ENCODE measurements at places on chromosomes 4 and X.

- no peak for DNase-seq
These were observed 63.8 kb upstream of the MTM1 start for GRCh38 chrX:150504397-150505182.

DNA sequence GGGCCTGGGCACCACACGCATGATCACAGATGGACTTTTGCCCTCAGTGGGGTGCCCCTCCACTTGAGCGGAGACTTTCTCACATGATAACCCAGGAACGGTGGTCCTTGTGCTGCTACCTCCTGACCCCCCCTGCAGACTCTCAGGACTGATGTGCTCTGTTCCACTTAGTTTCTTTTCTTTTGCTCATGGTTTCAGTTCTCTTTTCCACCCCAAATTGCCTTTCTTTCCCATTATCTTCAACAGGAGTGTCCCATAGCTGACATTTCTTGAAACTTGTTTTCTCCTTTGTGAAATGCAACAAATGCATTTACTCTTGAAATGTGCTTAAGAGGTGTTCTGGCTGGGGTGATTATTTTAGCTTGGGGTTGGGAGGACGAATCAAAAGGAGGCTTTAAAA lies 9.0 kb downstream of the MPC1L start:
- no peak for DNase-seq

DNA sequence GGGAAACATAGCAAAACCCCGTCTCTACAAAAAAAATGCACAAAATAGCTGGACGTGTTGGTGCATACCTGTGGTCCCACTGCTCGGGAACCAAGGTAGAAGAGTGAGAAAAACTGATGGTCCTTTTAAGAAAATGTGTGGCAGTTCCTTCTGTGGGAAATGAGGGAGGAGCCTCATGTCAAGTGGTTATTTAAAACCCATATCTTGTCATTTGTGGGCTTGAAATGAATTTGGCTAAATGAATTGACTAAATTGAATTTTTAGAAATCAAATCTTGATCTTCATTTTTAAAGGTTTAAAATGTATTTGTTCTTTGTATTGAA lies 16.2 kb upstream of the LAMP2 start:
- peak; percentile 32 for DNase-seq

GRCh38 chrX:28379103-28379502 lies 208.1 kb upstream of the IL1RAPL1 start:
- DNase-seq, result no peak

- DNase-seq, result no peak
These were observed 84.4 kb downstream of the STOX2 start for GRCh38 chr4:183989461-183989860.

GRCh38 chr4:168028970-168029597 lies 63.3 kb upstream of the ANXA10 start:
- no peak for DNase-seq

- no peak for DNase-seq
These were observed 214.0 kb upstream of the WDFY3 start for GRCh38 chr4:85180533-85180932.

DNA sequence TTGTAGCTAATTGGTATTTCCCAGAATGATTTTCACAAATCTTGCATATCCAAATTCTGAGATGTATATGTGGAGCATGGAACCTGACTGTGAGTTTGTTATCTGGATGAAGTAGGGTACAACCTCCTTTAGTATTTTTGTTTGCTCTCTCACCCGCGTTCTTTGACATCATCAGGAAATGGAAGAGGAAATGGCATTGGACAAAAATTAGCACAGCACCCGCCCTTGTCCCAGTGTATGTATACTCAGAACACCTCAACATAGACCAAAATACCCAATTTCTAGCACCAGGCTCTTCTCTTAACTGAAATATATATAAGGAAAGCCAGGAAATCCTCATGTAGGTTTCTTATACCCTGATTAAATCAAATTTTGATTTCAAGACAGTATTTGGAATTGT lies 6.9 kb upstream of the PGRMC2 start:
- DNase-seq, result no peak

All from COLO829 (cell line).